ENCODE measurements at places on chromosomes 7 and 10.

DNA sequence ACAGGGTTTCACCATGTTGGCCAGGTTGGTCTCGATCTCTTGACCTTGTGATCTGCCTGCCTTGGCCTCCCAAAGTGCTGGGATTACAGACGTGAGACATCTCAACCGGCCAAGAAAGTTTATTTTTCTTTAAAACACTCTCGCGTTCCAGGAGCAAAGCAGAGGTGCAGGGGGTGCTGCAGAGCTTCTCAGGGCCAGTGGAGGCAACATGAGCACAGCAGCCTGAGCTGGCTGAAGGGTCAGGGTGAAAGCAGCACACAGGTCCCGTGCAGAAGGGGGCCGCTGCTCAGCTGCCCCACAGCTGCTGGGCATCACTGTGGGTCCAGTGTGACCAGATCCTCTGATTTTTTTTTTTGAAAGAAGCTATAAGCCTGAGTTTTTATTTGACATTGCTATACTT lies 46.1 kb downstream of the EPHB4 start:
- DNase-seq: no peak

DNA sequence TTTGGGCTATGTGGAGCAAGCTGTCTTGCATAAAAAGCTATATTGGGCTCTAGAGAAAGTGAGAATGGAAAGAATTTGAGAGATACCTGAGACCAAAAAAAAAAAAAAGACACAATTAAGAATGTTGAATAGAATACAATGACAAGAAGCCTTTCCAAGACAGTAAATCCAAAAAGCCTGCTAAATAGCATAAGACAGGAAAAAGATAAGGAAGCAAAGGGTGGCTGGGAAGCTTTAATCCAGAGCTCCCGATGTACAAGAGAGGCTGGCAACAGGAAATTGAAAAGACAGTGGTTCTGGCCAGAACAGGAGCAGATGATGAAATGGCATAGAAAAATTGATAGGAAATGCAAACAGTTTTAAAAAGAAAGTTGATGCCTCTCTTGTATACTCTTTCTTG lies 174.9 kb downstream of the CACNA2D1 start:
- no peak for DNase-seq

GRCh38 chr7:99729486-99730237 lies 5.3 kb downstream of the CYP3A7 start:
- DNase-seq: no peak

- no peak for DNase-seq
Measured at GRCh38 chr10:19986591-19986990, 170.4 kb downstream of the PLXDC2 start.

- DNase-seq: no peak
Measured at GRCh38 chr7:104772405-104773345, 241.3 kb upstream of the KMT2E start.

- no peak for DNase-seq
Measured at GRCh38 chr7:116899308-116899707, 36.9 kb downstream of the CAPZA2 start.

DNA sequence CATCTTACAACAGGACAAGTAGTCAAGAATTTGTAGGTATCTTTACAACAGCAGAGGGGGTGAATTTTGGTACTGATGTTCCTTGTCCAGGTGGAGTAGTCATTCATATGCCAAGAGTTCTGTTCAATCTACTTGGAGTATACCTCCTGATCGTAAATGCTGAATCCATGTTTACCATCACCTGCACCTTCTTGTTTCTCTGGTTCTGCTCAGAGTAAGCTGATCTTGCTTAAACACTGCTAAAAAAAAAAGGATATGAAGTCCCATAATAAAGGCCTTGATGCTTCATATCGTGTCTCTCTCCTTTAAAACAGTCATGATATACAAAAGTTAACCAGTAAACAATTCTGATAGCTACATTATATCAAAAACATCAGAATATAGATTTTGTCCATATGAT lies 45.3 kb upstream of the FOXP2 start:
- DNase-seq: no peak

DNA sequence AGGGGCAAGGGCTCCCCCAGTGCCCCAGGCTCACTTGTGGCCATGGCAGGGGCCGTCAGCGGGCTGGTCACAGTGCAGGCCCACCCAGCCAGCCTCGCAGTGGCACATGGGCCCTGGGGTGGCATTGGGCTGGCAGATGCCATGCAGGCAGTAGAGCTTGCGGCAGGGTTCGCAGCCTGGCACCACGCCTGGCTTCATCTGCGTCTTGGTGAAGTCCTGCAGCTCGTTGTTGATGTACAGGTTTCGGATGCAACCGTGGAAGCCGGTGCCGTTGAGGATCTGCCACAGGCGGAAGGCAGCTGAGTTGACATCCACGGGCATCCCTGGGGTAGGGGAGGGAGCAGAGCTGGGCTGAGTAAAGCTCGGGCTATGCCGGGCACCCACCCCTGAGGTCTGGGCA lies 170.6 kb downstream of the LCOR start:
- no peak for DNase-seq

GRCh38 chr7:3272691-3273141 lies 28.3 kb upstream of the SDK1 start:
- no peak for DNase-seq

GRCh38 chr10:71344993-71345480 lies 26.0 kb downstream of the SLC29A3 start:
- DNase-seq: no peak

- no peak for DNase-seq
Measured at GRCh38 chr7:45713669-45714520, 139.7 kb downstream of the ADCY1 start.

- no peak for DNase-seq
Measured at GRCh38 chr10:132425757-132426155, 28.8 kb downstream of the PWWP2B start.

GRCh38 chr10:20795391-20795790 lies 101.7 kb downstream of the NEBL start:
- DNase-seq: no peak

GRCh38 chr10:104541820-104542219 lies 99.3 kb upstream of the SORCS3 start:
- no peak for DNase-seq

GRCh38 chr7:54663603-54664234 lies 95.3 kb downstream of the SEC61G start:
- DNase-seq: no peak

DNA sequence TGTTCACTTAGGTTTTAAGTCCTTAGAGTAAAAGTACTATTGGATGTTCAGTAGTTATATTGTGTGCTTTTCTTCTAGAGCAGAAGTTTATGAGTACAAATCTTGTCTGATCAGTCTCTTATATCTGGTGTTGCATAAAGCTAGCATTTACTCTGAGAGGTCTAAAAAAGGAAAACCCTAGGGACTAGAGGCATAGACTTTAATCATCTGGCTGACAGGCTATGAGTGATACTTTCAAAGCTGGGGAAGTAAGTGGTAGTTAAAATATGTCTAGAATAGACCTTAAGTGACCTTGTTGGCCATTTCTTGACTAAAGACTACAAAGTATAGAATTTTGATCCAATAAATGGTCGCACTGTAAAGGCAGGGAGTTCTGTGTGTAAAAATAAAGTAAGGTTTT lies 32.9 kb upstream of the PHYHIPL start:
- DNase-seq: no peak

DNA sequence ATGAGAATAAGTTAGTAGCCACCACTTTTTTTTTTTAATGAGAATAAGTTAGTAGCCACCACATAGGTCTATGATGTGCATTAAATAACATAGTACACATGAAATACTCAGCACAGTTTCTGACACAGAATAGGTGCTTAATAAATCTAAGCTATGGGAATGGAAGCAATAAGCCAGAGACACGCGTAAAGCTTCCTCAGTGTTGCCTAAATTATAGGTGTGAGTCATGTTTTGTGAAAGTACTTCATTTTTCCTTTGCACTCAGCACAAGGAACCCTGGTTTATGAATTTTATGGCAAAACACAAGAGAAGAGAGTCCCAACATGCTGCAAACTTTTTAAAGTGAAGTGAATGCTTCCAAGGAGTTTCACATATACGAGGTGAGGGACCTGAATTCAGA lies 267.4 kb downstream of the RNLS start:
- no peak for DNase-seq

- no peak for DNase-seq
Measured at GRCh38 chr7:22730066-22730710, 3.2 kb downstream of the IL6 start.

DNA sequence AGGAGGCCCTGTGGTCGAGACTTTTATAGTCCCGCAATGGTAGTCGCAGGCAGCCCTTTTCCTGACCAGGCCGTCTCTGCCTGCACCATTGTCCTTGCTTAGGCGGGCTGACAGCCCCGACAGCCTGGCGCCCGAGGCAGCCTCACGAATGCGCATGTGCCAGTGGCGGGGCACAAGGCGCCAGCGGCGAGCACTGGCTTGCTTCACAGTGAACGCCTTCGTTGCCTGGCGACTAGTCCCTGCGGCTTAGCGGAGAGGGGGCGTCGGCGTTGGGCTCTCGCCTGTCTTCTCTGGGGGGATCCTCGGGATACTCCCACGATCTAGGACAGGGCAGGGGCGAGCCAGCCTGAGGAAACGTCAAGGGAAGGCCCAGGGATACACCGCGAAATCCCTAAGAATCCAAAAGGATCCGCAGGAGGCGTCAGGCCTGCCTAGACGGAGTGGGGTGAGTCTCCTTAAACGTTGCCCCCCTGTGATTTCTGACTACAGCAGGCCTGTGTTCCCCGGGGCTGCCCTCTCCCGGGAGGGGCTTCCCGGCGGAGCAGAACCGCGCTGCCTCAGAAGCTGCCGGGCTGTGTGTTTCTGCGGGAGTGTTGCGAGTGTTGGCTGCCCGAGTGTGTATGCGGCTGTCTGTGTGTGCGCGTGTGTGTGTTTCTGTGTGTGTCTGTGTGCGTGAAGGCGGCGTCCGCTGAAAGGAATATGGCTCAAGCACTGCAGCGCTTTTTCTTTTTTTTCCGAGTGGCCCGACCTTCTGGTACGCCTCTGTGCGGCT lies 20.5 kb upstream of the ZNF273 start:
- peak; percentile 26 for DNase-seq

- no peak for DNase-seq
Measured at GRCh38 chr10:77086081-77086480, 551.5 kb downstream of the KCNMA1 start.

DNA sequence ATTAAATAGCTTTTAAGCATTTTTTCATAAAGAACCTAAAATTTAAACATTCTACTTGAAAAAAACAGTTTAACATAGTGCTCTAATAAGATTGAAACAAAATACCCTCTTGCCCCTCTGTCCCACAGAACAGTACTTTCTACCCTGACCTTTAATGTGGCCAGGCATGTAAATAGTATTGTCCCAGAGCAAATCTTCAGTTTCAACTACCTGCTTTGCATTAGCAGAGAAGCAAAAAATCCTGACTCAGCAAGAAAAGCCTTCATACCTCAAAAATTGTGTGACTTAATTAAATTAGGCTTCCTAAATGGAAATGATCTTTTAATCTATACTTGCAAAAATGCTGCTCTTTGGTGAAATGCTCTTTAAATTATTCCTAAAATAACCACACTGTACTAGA lies 237.4 kb upstream of the AOAH start:
- DNase-seq: no peak

- no peak for DNase-seq
Measured at GRCh38 chr7:2819161-2819953, 24.8 kb downstream of the GNA12 start.

DNA sequence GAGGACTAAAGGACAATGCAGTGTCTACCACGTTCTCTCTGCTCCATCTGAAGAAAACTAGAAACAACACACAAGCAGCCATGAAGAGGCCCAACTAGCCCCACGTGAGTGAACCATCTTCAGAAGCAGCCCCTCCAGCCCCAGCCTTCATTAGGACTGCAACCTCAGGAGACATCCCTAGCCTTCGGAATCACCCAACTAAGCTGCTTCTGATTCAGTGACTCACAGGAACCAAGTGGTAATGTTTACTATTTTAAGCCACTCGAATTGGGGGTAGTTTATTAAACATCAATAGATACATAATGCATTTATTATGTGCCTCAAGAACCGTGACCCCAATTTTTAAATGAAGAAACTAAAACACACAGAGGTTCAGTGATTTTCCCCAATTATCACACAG lies 22.6 kb downstream of the ARHGAP12 start:
- DNase-seq: no peak

- no peak for DNase-seq
Measured at GRCh38 chr7:121519548-121520521, 123.7 kb upstream of the FAM3C start.

- no peak for DNase-seq
Measured at GRCh38 chr10:82609845-82610244, 734.9 kb downstream of the NRG3 start.

GRCh38 chr7:151423226-151423625 lies 13.4 kb upstream of the WDR86 start:
- no peak for DNase-seq

GRCh38 chr10:12417331-12417730 lies 68.0 kb downstream of the CAMK1D start:
- no peak for DNase-seq

DNA sequence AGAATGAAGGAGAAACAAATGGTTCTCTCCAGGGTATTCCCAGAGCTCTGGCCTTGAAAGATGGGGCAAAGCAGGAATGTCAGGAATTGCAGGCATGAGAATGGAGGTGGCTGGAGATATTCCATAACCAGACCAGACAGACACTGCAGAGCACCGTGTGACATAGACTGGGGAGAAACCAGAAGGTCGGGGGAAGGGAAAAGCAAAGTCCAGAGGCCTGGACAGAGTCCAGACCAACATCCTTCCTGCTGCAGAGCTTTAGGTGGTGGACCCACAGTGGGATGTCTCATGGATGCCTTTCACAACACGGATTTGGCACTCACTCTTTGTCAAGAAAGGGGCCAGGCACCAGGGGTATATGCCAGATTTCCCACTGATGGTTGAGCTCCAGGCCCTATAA lies 177.2 kb upstream of the INHBA start:
- DNase-seq: no peak

DNA sequence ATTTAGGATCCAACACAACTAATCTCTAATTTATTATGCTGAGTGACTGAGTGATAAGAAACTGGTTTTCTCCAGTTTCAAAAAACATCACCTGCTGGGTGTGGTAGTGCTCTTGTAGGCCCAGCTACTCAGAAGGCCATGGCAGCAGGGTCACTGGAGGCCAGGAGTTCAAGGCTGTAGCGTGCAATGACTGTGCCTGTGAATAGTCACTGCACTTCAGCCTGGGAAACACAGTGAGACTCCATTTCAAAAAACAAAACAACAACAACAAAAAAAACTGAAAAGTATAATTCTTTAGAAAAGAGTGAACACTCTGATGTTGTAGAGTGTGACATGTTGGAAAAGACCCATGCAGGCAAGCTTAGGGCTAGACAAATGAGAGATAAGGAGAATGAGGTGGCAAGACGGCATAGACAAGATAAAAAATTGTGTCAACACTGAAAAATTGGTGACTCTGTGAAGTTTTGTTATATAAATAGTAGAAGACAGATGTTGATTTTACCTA lies 150.1 kb upstream of the GPR22 start:
- no peak for DNase-seq
